ENCODE measurements at places on chromosomes 3 and 15.

GRCh38 chr15:66928101-66928500 lies 137.3 kb upstream of the SMAD3 start:
- DNase-seq = no peak

DNA sequence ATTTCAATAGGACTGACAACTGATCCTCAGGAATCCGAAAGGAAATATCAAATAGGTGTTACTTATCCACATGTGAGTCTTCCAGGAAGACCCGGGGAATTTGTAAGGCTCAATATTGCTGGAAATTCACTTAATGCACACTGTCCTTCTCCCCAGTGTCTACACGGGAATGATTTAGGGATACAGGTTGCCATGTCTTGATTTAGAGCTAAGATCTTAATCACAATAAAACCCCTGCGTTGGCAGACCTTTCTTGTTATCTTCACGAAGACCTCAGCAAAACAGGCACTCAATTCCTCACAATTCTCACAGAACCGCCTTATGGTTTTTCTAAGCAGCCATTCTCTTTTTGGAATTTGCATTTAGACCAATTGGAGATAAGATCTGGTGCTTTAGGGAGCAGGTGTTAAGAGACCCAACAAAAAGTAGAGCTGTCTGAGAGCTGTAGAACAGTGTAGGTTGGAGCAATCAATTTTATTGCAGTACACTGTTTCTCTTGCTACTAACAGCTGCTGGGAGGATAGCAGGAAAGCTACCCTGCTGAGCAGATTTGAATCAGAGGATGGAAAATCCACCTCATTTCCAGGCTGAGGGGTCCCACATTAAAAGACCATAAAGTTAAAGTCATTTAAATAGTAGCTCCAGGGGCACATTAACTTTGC lies 925.7 kb downstream of the EPHA3 start:
- no peak for DNase-seq

GRCh38 chr3:65712140-65712539 lies 326.6 kb downstream of the MAGI1 start:
- DNase-seq = no peak

GRCh38 chr15:72492733-72493132 lies 18.6 kb downstream of the ARIH1 start:
- no peak for DNase-seq

- DNase-seq = no peak
Measured at GRCh38 chr3:72593881-72594397, 254.3 kb downstream of the SHQ1 start.

DNA sequence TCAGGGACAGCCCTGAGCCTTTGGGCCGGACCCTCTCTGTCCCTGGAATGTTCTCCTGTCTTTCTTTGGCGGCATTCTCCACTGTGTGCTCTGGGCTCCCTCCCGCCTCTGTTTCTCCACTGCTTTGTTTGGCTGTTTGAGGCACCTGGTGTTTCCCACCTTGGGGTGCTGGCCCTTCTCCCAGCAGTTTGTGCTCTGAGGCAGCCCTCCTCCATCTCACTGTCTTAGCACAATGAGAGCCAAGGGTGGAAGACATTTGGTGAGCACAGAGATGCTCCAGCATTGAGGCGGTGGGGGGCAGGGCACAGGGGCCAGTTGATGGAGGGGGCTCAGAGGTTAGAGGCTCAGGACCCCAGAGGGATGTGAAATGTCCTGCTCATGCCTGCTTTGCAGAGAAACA lies 54.3 kb downstream of the RASGRF1 start:
- DNase-seq = no peak

DNA sequence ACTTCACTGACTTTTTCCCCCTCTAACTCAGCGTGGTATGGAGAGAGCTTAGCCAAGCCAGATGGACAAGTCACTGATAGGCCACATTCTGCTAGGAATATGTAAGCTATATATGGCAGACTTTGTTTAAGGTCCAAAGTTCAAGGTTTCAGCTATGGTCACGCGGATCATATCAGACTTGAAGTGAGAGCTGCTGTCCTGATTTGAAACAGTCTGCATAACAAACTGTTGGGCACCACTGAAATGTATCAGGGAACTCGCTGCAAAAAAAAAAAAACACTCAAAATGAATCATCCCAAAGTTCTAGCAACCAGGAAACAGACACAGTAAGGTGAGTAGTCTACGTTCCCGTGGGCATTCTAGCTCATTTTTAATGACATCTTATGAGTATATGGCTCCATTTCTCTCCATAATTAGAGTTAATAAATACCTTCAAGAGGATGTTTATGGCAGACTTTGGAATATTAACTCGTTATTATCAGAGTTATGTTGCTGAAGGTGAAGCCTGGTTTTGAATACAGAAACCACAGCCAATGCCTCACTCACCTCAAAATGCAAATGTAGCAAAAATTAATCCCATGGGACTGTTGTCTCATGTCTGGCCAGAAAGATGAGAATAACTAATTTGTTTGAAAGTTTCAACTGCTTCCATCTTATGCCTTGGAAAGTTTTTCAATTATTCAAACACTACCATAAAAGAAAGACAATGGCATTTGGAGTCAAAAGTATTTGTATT lies 12.3 kb downstream of the DPH3 start:
- no peak for DNase-seq

Data from midbrain (tissue), 1 donor.